ENCODE measurements at places on chromosomes 13 and 19.
A peak's percentile ranks its signal among the peaks of the same experiment; 100 is the strongest.

DNA sequence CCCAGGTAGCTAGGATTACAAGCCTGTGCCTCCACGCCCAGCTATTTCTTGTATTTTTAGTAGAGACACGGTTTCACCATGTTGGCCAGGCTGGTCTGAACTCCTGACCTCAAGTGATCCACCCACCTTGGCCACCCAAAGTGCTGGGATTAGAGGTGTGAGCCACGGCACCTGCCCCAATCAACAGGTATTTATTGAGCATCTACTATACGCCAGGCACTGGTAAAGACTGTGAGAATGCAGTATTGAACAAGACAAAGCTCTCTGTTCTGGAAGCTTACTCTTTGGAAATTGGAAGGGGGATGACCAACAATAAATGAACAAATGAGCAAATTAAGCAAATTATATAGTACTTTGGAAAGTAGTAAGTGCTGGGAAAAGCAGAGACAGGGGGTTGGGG lies 21.4 kb upstream of the ERCC1 start:
- DNase-seq, result no peak

GRCh38 chr13:29591310-29591709 lies 4.2 kb downstream of the SLC7A1 start:
- no peak for DNase-seq

DNA sequence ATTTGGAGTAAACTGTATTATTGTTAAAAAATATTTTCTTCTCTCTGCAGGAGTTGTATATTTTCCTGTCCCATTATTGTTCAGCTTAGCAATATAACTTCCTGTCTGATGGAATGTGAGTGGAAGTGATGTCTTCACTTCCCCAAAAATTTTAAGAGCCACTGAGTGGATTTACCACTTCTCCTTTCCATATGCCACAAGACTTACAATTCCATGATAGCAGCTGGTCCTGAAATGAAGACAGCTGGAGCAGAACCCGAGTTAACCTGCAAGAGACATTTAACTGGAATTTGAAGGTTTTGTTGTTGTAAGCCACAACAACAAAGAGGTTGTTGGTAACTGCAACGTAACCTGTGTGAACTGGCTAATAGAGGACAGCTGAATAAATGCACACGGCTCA lies 23.4 kb upstream of the TBC1D4 start:
- DNase-seq, result no peak

DNA sequence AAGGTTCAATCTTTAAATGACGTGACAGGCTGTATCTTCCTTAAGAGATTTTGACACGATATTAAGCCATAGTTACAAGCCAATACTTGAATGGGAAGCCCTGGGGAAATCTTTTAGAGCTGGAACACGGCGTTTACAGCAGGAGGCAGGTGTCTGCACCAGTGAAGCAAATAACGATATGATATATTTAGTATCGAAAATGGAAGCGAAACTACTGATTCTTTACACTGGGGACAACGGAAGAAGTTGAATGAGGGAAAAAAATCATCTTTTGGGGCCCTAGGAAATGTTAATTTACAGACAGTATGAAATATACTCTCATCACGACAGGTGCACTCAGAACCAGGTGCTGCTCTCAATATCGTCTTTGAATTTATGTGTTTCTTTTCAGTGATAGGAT lies 793.9 kb upstream of the PCDH20 start:
- DNase-seq, result no peak

DNA sequence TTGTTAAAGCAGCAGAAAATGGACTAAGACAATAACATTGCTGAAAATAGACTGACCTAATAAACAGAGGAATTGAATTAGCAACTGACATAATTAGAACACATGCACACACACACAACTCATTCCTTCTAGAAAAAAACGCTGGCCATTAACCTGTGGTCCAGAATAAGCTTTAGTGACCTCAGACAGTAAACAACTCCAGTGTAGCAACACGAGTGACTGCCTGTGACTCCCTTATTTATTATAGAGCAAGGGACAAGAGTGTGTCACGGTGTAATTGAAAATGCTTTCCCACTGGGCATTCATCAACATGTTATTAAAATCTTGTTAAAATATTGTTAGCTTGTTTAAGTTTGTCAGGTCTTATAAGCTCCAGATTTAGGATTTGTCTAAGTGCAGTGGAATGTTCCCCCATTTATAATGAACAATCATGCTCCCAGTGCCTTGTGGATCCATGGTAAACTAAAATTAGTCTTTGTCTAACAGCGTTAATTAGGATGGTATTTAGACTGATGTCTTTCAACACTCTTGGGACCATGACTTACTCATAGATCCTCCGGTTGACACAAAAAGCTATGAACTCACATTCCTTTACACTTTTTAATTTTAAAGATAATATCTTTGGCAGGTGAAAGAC lies 111.7 kb upstream of the IRS2 start:
- DNase-seq, result no peak

DNA sequence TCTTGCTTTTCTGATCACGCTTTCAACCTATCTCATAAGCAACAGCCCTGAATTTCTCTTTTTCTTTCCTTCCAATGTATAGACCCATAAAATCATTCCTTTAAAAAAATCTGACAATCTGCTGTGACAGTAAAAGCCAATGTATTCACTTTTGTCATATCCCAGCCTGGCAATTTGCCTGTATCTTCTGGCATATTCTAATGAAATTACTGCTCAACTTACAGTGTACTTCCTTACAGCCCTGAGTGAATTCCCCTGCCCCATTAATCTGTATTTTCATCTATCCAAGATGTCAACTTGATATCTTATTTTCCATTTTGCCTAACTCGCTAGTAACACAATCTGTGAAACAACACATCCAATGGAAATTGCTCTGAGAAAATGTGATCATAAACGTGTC lies 18.0 kb upstream of the SERP2 start:
- no peak for DNase-seq

DNA sequence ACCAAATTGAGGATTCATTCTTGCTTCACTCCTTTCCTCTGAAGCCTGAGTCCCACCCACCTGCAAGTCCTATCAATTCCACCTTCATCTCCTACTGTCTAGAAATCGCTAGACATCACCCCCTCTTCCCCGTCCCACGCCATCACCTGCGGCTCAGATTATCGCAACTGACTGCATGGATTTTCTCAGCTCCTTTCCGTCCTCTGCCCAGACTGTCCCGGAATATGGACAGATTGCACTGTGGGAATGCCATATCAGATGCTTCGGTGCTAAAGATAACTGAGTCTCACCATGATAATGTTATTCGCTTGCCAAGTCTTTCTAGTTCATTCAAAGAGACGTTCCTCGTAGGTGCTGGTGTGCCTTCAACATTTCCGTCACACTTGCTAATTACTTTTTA lies 66.4 kb upstream of the USP29 start:
- no peak for DNase-seq

- peak; percentile 60 for DNase-seq
These were observed 30.8 kb downstream of the PIN1 start for GRCh38 chr19:9865732-9866501.

DNA sequence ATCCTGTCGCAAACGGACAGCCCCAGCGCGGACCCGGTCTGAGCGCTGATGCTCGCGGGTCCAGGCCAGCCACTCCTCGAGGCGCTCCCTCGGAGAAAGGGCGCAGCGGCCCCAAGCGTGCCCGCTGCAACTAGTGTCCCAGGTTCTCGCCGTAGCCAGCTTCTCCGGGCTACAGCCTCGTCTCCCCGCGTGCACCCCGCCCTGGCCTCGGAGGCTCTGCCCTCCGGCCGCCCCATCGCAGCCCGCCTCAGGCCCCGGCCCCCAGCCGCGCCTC lies 487 bp downstream of the FLT1 start:
- no peak for DNase-seq

DNA sequence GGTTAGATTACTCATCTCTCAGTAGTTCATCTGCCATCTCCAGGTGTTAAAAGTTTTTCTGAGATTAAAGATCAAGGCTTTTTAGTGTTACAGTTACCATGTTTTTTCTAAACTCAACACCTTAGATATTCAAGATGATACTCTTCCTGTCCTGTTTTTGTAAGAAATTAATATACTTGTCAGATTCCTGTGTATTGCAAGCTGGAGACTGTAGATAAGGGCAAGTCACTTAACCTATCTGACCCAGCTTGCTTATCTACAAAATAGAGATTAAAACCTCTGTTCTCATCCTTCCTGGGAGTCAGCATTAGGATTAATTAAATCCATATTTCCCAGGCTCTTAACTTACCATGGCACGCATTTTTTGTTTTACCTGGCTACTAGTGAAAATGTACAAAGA lies 25.2 kb downstream of the SUGT1 start:
- no peak for DNase-seq

GRCh38 chr19:7687177-7687576 lies 6.5 kb downstream of the TRAPPC5 start:
- DNase-seq, result no peak

- no peak for DNase-seq
These were observed 244.2 kb upstream of the SOX21 start for GRCh38 chr13:94956417-94957110.

Measured in CD4-positive, alpha-beta T cell treated with Interleukin-10 for 1 hour (primary cell).